LNCaP clone FGC (cell line): ENCODE measurements at places on chromosomes 3 and 15.

DNA sequence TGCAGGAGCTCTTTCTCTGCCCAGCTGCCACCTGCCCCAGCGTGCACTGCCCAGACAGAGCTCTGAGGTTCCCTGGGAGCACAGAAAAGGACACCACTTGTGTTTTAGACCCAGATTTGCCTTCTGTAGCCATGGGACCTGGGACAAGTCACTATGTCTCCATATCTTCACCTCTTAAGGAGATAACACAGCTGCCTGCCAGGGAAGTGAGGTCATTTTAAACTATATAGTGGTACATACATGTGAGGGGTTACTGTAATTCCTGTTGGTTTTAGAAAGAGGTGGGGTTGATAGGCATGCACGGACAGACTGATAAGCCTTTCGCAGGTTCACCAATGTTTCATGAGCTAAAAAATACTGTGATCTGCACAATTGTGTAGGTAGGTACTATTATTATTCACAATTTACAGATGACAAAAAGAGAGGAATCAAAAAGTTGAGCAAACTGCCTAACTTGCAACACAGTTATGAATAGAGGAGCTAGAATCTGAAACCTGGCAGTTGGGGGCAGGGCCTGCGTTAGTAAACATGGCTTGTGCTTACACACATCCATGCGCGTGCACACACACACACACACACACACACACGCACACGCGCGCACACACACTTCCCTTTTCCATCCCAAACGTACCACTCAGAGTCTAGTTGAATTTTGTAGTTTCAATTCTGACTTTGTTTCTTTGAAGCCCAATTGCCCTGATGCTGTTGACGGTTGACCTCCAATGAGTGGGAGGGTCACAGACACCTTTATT is 193.6 kb downstream of the FAM43A start:
- DNase-seq: no peak

DNA sequence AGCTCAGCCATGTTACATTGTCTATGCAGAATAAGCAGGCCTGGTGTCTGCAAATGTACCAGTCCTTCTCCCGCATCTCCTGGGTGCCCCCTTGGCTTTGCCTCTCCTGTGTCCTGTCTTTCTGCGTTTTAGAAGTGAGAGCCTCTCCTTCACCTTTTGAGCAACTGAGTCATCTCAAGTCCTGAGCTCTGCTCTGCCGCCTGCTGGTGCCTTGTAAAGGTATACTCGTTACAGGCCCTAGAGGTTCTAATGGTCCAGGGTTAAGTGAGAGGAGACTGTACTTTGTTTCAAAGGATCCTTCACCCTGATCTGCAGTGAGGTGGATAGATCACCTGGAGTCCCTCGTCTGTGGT is 12.6 kb downstream of the GHRL start:
- DNase-seq: no peak

GRCh38 chr15:66630801-66631351 is 65.1 kb upstream of the LCTL start:
- DNase-seq: no peak

DNA sequence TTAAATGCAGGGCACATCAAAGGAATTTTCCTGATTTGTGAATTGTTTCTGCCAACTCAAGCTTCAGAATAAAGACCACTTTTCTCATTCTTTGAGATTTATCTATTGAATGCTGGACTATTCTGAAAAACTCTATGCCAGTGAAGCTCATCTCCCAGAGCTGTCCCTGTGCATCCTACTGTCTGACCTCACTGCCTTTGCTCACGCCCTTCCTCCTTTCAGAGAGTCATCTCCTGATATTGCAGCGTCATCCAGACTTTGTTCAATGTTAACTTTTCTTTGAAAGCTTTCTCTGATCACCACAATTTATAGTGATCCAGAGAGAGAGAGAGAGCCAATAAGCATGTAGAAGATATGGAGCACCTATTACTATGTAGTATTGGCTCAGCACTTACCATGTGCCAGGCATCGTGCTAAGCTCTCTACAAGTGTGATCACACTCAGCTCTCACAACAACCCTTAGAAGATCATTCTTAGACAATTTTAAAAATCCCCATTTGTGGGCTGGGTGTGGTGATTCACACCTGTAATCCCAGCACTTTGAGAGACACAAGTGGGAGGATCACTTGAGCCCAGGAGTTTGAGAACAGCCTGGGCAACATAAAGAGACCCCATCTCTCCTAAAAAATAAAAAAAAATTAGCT is 30.2 kb upstream of the TLE3 start:
- no peak for DNase-seq

GRCh38 chr3:66227915-66228314 is 7.1 kb downstream of the SLC25A26 start:
- DNase-seq: no peak

- DNase-seq: no peak
Measured at GRCh38 chr15:65766422-65767263, 25.4 kb downstream of the DENND4A start.

- DNase-seq: no peak
Measured at GRCh38 chr3:183818041-183818620, 7.2 kb downstream of the MAP6D1 start.

GRCh38 chr15:68382286-68383007 is 49.5 kb downstream of the ITGA11 start:
- DNase-seq: no peak

DNA sequence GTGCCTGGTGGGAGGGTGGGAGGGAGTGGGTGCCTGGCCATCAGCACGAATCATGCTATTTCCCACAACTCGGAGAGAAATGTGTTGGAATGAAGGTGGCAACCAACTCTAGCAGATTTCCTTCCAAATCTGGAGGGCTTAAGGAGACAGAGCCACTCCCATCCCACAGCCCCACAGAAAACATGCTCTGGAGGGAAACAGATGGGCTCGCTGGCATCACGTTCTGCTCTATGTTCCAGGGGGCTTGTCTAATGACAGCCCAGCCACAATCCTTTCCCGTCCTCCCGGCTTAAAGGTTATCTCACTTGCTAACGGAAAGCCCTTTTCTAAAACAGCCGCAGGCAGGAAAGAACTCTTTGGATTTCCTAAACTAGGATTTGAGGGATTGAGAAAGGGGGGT is 65.3 kb downstream of the ADAMTS17 start:
- no peak for DNase-seq

DNA sequence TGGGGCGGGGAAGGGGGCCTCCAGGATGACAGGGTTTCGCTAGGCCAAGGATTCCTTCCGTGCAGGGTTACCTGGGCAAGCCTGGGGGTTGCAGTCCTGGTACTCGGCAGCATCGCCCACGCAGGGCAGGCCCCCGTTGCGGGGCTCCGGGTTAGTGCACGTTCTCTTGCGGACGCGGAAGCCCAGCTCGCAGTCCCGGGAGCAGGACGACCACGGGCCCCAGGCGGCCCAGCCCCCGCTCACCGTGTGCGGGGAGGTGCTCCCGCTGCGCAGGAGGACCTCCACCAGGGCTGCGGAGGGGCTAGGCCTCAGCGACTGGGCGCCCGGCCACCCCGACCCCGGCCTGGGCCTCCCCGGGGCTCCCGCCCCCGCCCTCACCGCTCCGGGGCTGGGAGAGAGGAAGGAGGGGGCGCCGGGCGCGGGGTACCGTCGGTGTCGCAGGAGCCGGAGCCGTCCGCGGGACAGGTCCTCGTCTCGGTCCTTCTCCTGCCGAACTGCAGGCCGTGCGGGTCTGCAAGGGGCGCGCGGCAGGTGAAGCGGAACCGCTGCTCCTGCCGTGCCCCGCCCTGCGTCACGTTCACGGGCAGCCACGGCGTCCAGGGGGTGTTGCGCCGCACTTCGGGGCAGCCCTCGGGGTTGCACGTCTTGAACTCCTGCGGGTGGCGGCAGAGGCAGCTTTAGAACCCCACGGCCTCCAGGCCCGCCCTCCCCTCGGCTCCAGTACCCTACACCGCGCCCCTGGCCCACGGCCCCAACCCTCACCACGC is 114.6 kb downstream of the SEMA5B start:
- no peak for DNase-seq

- no peak for DNase-seq
Measured at GRCh38 chr3:52117537-52117936, 36.7 kb downstream of the POC1A start.

DNA sequence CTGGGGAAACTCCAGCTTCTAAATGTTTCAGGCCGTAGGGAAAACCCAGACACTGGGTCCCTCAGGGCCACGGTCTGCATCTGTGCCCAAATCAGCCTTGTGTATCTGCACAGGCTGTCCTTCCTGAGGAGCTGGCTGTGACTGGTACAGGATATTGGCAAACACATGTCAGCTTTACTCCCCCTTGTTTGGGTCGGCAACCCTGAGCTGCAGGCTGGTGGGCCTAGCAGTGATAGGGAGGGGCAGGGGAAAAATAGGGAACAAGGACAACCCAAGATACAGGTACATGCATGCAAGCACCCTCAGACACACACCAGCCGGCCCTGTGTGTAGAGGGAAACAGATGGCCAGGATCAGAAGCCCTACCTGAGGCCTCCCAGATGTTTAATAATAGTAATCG is 28.7 kb upstream of the HCN4 start:
- no peak for DNase-seq

GRCh38 chr15:34338347-34338746 is 766 bp upstream of the SLC12A6 start:
- DNase-seq: no peak

DNA sequence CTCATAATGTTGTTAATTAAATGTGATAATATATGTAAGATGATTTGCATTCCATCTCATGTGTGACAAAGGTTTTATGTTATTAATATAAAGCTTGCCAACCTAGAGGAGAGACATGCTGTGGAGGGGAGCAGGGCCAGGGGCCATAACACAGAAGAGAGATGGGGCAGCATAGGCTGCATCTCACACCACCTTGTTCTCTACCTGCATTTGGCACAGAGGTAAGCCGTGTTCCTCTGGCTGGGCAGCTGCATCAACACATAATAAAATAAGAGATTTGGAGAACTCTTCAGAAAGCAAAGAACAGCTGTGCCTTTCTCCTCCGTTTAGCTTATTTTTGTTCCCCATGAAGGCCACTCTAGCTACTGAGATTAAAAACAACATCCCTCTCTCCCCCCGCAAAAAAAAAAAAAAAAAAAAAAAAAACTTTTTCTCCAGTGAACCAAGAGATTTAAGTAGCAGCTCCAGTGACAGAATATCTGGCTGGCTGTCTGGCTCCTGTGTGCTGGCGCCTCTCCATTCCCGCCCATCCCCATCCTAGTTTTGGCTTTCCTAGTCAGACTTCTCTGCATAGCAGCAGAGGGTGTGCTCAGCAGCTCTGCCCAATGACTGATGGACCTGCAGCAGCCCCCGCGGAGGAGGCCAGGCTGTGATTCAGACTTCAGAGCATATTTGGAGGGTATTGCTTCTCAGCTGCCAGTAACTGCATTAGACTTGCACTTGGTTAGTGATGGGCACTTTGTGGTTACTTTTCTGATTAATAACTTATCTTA is 52.2 kb upstream of the STXBP5L start:
- DNase-seq: no peak

- DNase-seq: no peak
Measured at GRCh38 chr3:171427771-171428320, 32.4 kb downstream of the TNIK start.

DNA sequence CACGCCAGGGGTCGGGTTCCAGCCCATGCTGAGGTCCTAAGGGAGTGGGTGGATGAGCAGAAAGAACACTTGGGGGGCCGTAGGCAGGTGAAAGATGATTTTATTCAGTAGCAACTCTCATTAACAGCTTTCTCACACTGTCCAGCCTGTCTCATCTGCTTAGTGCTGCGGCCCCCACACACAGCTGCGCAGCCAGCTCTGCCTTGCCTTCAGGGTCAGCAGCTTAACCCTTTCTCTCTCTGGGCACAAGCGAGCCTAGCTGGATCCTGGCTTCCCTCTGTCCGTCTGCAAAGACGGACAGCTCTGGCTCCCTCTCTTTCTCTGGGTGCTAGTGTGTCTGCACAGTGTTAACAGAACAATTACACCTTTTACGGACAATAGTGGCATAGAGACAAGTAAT is 21.3 kb downstream of the NPAP1 start:
- no peak for DNase-seq

DNA sequence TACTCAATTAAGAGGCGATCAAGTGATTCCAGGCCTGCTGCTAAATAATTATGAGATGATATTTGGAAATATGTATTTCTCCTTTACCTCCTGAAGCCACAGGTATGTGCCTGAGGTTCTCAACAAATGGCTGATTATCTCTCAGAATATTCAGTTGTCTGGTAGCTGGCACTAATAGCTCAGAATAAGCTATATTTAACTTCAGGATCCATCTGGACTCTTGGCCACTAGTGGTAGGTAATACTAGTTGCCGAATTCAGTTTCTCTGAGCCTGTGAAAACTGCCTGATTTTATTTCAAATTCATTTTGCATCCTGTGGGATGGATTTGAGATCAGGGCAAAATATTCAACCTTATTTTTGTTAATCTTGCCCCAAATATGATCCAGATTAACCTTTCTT is 499.0 kb downstream of the DIPK2A start:
- DNase-seq: no peak

DNA sequence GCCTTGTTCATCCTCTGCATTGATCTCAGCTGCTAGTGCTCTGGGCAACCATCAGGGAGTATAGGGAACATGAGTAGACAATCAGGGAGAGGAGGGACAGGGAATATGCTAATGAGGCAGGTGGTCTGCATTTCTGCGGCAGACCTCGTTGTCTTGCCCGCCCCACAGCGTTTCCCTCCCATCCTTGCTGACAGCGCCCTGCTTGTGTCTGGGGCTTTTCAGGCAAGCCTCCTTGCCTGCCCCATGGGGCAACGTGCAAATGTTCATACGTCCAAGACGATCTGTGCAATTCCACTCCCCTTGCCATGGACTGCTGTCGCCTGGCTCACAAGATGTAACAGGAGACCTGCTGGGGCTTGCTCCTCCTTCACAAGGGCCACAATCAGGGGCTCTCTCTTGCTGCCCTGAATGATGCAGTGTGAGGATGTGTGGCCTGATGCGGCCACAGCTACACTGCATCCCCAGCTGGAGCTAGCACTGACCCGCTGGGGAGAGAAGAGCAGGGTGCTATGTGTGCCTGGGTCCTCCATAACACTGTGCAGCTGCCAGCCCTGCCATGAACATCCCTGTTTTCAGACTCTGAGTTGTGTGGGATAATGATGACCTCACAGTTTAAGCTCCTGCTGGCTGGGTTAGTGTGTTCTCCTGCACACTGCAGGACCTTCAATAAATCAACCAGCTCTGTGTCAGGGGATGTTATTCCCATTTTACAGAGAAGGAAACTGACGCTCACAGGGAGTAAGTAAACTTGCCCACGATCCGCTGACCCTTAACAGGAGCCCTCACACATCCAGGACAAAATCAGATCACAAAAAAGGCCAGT is 211.3 kb downstream of the KLF13 start:
- DNase-seq: no peak

DNA sequence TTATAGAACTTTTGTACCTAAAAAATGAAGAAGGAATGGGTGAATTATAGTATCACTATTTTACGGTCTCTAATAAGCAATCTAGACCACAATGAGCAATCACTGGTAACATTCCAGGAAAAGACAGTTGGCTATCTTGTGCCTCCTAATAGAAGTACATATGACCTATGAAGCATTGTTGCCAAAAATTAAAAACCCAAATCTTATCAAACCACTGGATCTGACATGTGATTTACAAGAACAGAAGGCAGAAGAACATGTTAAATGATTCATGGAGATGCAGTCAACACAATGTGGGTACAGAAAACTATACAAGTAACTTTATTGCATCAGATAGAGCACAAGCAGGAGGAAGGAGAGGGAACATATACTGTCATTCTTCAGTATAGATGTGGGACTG is 14.5 kb upstream of the HYKK start:
- DNase-seq: no peak

- DNase-seq: no peak
Measured at GRCh38 chr3:54433846-54434245, 311.5 kb downstream of the CACNA2D3 start.
